ENCODE measurements at places on chromosomes 1 and 21. TPM values are rescaled to one million over a fixed set of nuclear protein-coding genes. Genes with fewer than 3 reads are reported as not detected.

DNA sequence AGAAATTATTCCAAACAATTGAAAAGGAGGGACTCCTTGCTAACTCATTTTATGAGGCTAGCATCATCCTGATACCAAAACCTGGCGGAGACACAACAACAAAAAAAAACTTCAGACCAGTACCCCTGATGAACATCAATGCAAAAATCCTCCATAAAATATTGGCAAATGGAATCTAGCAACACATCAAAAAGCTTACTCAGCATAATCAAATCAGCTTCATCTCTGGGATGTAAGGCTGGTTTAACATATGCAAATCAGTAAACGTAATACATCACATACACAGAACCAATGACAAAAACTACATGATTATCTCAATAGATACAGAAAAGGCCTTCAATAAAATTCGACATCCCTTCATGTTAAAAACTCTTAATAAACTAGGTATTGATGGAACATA, 440.1 kb downstream of the NUF2 start:
- DNase-seq: no peak
- no peak overlapping the region for H3K4me3 ChIP-seq
- no peaks in the 10 kb centered on the region for H3K4me1 ChIP-seq
- no peak overlapping the region for H3K27ac ChIP-seq

DNA sequence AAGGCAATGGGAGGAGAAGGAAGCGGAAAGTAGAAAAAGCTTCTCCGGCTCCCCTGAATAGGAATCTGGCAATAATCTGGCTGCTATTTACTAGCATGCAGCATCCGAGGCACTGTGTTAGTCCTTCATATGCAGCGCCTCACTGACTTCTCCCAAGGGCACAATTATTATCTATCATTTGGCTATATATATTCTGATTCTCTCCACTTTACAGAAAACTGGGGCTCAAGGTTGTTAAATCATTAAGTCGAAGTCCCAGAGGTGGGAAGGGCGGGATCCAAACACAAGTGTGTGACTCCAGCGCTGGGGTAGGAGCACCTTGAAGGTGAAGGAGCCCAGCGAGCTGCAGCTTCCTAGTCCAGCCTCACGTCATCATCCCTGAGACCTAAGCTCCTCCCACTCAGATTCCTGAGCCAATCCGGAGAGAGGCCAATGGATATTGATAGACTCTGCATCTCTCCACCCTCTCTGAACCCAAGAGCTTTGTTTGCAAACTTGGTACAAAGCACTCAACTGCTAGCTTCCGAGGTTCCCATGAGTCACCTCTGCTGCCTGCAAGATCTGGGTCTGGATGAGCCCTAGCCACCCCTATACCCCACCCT, 16.6 kb upstream of the EYA3 start:
- no peak for DNase-seq
- no peaks in the 10 kb centered on the region for H3K36me3 ChIP-seq
- H3K27me3 ChIP-seq: no peaks in the 10 kb centered on the region
- no peaks in the 10 kb centered on the region for H3K4me1 ChIP-seq
- no peak overlapping the region for H3K27ac ChIP-seq

Gene ACTL8
- not detected for total RNA-seq

DNA sequence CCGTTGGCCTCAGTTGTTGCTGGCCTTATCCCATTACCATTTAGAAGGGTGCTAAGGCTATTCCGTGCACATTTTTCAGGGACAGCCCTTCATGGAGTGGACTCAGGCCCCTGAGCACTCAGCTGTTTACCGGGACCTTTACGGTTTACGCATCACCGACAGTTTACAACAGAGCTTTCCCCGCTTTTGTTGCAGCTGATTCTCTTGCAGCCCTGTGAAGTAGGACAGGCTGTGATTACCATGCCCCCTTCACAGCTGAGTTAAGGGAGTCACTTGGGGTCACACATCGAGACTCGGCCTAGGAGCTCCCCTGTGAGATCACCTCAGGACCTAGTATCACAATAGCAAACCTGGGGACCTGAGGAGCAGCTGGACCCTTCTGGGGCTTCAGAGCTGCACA, 41.9 kb downstream of the PTPRF start:
- no peak overlapping the region for H3K4me3 ChIP-seq
- no peak overlapping the region for H3K27ac ChIP-seq
- H3K4me1 ChIP-seq: no peaks in the 10 kb centered on the region
- no peaks in the 10 kb centered on the region for H3K27me3 ChIP-seq
- no peaks in the 10 kb centered on the region for H3K36me3 ChIP-seq
- DNase-seq: no peak

DNA sequence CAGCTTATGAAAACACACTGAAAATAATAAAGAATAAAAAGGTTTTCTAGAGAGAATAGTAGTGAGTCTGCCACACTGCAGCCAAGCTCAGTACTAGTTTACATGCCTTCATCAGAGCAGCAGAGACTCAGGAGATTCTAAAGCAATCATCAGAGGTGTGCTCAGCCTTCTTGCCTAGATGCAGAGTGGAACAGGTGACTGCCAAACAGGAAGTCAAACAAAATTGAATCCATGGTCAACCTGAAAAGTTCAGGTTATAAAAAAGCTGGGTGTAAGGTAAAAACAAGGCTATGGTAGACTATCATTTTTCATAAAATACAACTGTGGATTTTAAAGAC, 165.3 kb upstream of the C1orf105 start:
- DNase-seq: peak; percentile 6
- no peaks in the 10 kb centered on the region for H3K36me3 ChIP-seq
- H3K27ac ChIP-seq: no peak overlapping the region
- H3K4me3 ChIP-seq: no peak overlapping the region

- no peak overlapping the region for H3K4me3 ChIP-seq
- H3K27me3 ChIP-seq: no peaks in the 10 kb centered on the region
- no peak for DNase-seq
- H3K36me3 ChIP-seq: no peaks in the 10 kb centered on the region
- no peaks in the 10 kb centered on the region for H3K4me1 ChIP-seq
These were observed 106.0 kb downstream of the TMEM53 start for GRCh38 chr1:44568128-44568900.

- no peak overlapping the region for H3K4me3 ChIP-seq
- no peak overlapping the region for H3K27ac ChIP-seq
- no peaks in the 10 kb centered on the region for H3K27me3 ChIP-seq
- H3K4me1 ChIP-seq: no peaks in the 10 kb centered on the region
- no peaks in the 10 kb centered on the region for H3K36me3 ChIP-seq
- no peak for DNase-seq
These were observed 332.5 kb upstream of the CAMK1G start for GRCh38 chr1:209250861-209251636.

Data from naive thymus-derived CD4-positive, alpha-beta T cell (primary cell).